ENCODE measurements at places on chromosomes 16 and 17.

- DNase-seq = no peak
Measured at GRCh38 chr17:41691031-41691777, 2.5 kb downstream of the EIF1 start.

DNA sequence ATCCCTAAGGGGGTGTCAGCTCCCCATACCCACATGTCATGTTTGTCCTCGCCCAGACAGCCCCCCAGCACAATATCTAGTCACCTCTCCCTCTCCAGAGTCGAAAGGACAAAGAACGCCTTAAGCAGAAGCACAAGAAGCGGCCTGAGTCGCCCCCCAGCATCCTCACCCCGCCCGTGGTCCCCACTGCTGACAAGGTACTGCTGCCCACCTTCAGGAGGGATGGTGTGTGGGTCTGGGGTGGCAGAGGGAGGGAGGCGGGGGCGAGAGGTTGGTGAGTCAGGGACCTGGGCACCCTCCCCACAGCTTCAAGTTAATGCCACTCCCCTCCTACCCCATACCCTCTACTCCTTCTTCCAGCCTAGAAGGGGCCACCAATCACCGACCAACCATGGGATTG is 7.5 kb downstream of the MLLT6 start:
- no peak for DNase-seq

DNA sequence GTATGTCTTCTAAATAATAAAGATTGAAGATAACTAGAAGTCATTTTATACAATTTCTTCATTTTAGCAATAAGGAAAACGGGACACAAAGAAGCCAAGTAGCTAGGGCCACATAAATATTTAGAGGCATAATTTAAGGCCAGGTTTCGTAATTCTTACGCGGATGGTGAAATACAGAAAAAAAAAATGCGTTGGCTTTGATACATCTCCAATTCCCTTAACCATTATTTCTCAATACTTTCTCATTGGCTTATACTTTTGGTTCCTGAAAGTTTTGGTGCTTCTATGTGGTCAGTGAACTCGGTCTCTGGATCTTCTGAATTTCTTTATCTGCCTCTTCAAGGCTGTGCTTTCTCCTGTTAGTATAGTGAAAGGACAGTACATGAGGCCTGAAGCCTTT is 888.1 kb downstream of the KCNJ2 start:
- peak; percentile 21 for DNase-seq

- no peak for DNase-seq
Measured at GRCh38 chr17:50534222-50534978, 1.9 kb downstream of the EPN3 start.

- no peak for DNase-seq
Measured at GRCh38 chr17:13981881-13982280, 87.4 kb upstream of the COX10 start.

- DNase-seq = no peak
Measured at GRCh38 chr16:81733295-81733694, 45.8 kb upstream of the PLCG2 start.

- peak; percentile 43 for DNase-seq
Measured at GRCh38 chr17:50495918-50496317, 12.3 kb upstream of the MYCBPAP start.

GRCh38 chr17:83200231-83200699 is 120.9 kb downstream of the METRNL start:
- DNase-seq = peak; percentile 90

DNA sequence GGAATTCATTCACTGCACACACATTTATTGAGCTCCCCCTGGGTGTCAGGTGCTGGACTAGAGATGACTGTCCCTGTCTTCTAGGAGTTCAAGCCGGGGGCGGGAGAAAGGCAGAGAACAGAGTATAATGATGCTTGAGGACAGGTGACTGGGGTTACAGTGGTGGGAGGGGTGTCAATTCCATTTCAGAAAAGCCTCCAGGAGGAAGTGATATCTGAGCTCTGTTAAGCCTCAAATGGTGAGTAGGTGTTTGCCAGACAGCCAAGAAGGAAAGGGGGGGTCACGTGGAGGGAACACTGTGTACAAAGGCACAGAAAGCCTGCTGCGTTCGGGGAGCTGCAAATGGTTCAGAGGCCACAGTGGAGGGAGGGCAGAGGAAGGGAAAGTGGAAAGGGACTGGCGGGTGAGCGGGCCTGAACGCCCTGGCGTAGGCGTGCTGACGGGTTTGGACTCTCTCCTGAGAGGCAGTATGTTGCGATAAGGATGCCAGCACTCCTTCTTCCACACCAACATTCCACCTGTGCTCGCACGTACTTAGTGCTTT is 9.7 kb upstream of the NXPH3 start:
- no peak for DNase-seq
